Glutamatergic neuron (in vitro differentiated cells): ENCODE measurements at places on chromosomes 1 and 21.

DNA sequence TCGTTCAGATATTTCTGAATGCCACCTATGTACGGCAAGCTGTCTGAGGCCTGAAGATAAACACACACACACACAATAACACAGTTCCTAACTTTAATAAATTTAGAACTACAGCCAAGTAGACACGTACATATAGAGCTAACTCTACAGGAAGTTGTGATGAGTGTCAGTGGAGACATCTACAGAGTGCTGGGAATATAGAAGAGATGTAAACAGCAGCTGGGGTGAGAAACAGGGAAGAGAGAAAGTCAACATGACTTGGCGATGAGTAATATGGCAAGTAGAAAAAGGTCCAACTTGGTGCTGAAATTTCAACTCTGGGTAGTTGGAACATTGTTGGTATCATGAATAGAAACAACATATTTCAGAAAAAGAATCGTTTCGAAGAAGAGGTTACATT is 206.5 kb downstream of the ZP4 start:
- no peak for DNase-seq

DNA sequence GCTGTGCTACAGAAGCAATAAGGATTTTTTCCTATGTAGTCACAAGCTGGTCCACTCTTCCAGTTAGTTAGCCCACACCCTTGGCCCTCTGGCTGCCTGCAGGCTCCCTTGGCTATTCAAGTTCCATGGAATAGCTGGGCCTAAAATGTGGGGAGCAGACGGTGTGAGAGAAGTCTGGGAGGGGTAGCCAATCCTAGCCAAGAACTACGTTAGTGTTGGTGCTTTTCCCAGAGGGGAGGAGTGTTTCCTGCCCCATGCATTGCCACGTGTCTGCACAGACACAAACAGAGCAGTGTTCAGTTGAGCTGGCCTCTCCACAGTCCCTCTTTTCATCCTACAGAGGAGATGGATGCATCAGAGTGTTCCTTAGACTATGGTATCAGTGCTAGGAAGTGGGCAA is 59.0 kb upstream of the IPO9 start:
- no peak for DNase-seq

GRCh38 chr1:25033828-25034705 is 104.0 kb upstream of the RUNX3 start:
- no peak for DNase-seq

- DNase-seq = no peak
Observed at GRCh38 chr21:33369586-33369985, 33.6 kb upstream of the IFNGR2 start.

GRCh38 chr1:75166821-75167220 is 32.6 kb downstream of the LHX8 start:
- no peak for DNase-seq

GRCh38 chr1:238324211-238324864 is 433.6 kb upstream of the ZP4 start:
- DNase-seq = no peak

- no peak for DNase-seq
Observed at GRCh38 chr1:172287208-172287607, 133.3 kb upstream of the C1orf105 start.
